ENCODE measurements at places on chromosomes 5 and 9.

DNA sequence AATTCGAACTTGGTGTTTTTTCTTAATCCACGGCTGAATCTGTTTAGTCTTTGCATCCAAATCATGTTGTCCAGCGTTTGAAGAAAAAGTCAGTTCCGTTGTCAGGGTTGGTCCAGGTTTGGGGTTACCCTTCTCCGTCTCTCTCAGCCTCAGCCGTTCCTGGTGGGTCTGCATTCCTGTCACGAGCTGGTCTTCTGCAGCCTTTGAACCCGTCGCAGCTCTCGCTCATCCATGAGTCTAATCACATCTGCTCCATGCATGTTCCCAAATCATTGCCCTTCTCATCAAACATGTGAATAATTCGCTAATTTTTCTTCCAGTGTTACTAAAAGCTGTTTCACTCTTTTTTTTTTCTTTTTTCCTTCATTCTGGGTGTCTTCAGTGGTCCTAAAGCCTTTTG, 39.0 kb upstream of the EXOC3 start:
- no peak for DNase-seq

GRCh38 chr5:121090822-121091221, 626.7 kb downstream of the PRR16 start:
- no peak for DNase-seq

- no peak for DNase-seq
Measured at GRCh38 chr9:28900406-28900805, 1327.1 kb upstream of the C9orf72 start.

DNA sequence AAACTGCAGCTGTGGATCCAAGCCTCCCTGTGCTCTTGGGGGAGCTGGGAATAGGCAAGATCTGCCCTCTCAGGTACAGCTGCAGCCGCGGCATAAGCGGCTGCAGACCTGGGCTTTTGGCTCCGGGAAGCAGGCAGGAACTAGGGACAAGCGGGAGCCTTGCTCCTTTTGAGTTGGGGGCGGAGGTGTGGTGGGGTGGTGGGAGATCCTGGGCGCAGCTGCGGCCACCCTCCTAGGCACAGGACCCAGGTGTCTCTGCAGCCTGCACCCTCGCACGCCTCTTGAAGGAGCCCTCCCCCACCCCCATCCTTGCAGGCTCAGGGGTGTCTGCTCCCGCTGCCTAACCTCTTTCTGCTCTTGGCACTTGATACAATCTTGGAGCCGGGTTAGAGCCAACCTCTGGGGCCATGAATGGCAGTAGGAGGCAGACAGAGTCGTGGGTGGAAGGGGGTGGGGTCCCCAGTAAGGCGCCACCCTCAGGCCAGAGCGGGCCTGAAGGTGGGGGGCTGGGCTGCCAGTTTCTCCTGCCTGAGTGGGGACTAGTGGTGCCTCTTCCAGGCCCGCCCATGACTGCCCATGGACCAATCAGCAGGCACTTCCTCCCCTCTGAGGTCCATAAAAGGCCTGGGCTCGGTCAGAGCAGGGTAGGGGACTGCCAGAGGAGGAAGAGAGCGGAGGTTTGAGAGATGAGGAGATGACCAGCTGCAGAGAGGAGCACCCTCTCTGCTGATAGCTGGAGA, 267.6 kb upstream of the TNC start:
- no peak for DNase-seq

DNA sequence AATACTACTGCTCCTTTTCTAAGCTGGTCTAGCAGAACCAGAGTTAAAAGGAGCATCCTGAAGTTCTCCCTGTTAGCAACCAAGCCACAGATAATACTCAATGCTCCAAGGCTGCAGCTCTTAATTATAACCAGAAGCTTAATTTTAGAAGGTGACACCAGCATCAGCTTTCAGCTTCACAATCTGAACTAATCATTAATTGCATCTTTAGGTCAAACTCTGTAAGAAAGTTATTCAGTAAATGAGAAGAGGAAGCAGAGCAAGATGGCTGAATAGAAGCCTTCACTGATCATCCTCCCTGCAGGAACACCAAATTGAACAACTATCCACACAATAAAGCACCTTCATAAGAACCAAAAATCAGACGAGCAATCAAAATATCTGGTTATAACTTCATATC, 38.5 kb downstream of the APBA1 start:
- DNase-seq: no peak

DNA sequence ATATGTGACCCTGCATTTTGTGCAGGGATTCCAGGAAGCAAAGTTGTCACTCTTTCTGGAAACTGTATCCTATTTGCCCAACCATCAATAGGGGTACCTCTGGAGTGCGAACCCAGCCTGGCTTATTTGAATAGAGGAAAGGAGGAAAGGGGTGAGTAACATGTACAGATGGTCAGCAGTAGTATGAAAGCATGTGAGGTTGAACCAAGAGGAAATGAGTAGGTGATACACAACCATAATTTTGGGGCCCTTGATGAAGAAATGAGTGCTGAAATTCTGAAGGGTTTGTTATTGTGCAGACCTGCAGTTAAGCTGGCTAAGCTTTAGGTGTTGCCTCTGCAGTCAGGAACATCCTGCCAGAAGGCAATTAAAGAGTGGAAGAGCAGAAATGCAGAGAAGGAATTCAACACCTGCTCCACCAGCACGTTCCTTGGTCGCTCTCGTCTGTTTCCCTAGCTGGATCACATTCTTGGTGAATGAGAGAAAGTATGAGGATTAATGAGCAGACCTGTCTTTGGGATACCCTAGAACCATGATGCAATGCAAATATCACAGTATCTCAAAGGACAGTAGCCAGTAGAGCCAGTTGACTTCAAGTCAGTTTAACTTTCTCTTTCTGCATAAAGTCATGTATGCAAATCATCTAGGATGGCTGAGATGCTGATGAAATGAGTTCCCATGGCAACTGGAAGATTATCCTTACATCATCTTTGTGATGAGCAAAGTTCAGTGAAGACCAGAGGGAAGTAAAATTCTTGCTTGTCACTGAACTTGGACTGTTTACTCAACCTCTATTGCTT, 13.2 kb upstream of the IL12B start:
- no peak for DNase-seq

GRCh38 chr5:54861212-54861894, 124.0 kb downstream of the ESM1 start:
- DNase-seq: no peak

GRCh38 chr9:2220036-2220435, 204.9 kb downstream of the SMARCA2 start:
- no peak for DNase-seq

GRCh38 chr9:82531795-82532194, 531.1 kb downstream of the RASEF start:
- no peak for DNase-seq

DNA sequence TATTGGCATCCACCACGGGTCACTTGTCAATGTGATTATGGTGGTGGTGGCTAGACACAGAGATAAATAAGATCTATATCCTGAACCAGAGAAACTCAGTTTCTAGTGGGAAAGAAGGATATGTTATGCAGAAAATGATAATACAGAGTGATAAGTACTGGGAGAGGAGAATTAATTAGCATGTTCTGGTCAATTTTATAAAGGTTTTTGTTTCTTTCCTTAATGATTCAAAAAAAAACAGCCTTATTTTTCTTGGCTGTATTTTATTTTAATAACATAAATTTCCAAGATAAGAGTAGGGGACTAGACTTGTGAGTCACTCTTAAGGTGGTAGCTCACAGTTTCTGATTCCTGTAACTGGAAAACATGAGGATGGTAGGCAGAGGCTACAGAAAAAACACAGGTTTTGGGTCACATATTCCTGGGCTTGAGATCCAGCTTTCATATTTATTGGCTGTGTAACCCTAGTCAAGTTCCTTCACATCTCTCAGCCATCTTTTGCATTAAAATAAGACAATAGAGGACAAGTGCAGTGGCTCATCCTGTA, 350.3 kb upstream of the RPS23 start:
- DNase-seq: no peak

GRCh38 chr9:117317192-117317591, 97.7 kb downstream of the ASTN2 start:
- no peak for DNase-seq

- no peak for DNase-seq
Measured at GRCh38 chr5:40399349-40399748, 280.4 kb upstream of the PTGER4 start.

GRCh38 chr5:98624145-98624880, 149.2 kb upstream of the RGMB start:
- DNase-seq: no peak

- DNase-seq: no peak
Measured at GRCh38 chr9:130932255-130933079, 6.6 kb downstream of the FIBCD1 start.

GRCh38 chr5:139342423-139342723, 719 bp downstream of the PAIP2 start:
- DNase-seq: peak; percentile 54

DNA sequence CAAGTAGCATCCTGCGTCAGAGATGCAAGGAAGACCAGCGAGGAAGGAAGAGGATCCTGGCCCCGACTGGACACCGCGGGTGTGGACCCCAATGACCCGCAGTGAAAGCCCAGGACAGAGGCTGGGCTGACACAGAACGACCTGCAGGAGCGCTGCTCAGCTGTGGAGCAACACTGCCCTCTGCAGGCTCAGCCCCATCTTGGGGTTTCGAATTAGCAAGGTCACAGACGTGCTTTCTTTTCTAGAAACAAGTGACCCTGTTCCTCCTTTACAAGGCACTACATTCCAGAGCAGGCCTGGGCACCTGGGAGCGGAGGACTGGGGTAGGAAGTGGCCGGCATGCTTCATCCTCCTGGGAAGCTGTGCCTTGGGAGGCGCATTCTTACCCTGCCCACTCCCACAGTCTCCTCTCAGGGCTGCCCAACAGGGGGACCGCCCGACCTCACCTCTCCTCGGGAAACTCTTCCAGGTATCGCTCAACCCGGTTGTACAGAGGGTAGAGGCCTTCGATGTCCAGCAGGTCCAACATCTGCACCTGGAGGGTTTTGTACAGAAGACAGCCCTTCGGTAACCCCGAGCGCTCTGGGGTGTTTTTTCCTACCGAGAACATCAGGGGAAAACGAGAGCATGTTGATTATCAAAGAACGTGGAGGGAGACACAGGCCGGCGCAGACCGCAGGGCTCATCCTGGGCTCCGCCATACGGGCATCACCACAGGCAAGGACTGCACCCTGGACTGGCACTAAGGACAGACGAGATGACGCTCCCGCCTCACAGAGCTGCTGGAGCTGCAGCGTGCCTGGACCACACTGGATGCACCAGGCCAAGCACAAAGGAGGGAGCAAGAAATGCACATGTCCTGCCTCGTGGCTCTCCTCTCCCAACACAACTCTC, 35.0 kb downstream of the IPPK start:
- DNase-seq: peak; percentile 3

DNA sequence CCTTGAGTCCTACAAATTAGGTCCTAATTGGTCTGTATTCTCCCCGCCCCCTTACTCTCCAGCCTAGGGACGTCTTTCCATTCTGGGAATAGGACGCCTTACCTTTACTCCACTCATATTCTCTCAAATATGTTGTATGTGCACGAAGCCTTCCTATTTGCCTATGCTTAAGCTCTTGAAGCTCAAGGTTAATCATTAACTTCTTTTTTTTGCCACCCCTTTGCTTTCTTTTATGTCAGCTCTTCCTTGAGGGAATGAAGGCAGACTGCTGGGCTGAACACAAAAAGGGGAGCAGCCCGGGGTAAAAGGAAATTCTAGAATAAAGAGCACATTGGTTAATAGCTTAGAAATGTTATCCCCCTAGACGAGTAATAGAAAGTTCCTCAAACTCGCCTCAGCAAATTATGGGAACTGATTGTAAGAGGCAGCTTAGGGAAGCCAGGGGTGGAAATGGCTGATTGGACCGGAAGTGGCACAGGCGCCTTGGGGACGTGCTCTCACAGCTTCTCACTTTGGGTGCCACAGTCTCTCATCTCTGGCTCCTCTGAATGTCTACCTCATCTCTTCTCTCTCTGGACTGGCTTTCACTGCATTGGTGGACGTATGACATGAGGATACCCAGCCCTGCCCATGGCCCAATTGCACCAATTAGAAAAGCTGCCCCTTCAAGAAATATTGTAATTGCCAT, 122.3 kb upstream of the IL12B start:
- no peak for DNase-seq

DNA sequence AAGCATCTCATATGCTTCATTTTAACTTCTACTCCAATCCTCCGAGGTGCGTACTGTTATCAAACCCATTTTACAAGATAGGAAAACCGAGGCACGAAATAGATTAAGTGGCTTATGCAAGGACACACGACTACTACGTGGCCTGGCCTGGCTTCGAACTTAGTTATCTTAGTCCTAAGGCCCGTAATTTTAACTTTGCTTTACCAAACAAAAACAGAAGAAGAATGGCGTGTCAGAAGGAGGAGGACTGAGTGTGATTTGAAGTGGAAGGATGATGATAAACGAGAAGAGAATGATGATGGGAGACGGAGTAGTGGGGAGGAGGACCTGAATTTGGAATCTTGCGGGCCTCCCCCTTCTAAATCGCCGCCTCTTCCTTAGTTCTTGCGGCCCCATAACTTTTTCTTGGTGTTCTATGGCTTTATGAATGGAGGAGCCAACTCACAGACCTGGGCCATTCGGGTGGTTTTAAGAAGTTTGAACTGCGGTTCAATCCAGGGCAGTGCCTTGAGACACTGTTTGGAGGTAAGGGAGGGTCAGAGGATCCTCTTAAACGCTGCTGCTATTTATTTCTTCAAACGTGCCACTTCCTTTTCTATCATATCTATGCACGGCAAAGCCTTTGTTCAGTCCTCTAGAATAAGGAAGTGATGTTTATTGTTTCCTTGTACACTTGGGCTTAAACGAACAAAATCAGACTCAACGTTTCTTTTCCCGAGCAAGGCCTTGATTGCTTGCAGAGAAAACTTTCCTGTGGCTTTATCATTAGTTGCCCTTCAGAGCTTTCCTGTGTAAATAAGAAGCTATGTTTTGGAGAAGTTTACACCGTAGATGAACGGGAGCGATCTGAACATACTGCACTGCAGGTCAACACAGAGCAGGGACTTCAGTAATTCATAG, 795 bp downstream of the CNOT8 start:
- no peak for DNase-seq

Measured in activated CD8-positive, alpha-beta memory T cell treated with anti-CD3 and anti-CD28 coated beads for 1 hour (primary cell).